RWPE2 (cell line): ENCODE measurements at places on chromosomes 2 and 18.

- H3K27me3 ChIP-seq = peaks cover 34% of the 10 kb centered on the region
- no peaks in the 10 kb centered on the region for H3K4me1 ChIP-seq
- H3K4me3 ChIP-seq = no peak overlapping the region
- H3K36me3 ChIP-seq = no peaks in the 10 kb centered on the region
- no peak for DNase-seq
Observed at GRCh38 chr18:26867471-26867870, 2.0 kb upstream of the AQP4 start.

DNA sequence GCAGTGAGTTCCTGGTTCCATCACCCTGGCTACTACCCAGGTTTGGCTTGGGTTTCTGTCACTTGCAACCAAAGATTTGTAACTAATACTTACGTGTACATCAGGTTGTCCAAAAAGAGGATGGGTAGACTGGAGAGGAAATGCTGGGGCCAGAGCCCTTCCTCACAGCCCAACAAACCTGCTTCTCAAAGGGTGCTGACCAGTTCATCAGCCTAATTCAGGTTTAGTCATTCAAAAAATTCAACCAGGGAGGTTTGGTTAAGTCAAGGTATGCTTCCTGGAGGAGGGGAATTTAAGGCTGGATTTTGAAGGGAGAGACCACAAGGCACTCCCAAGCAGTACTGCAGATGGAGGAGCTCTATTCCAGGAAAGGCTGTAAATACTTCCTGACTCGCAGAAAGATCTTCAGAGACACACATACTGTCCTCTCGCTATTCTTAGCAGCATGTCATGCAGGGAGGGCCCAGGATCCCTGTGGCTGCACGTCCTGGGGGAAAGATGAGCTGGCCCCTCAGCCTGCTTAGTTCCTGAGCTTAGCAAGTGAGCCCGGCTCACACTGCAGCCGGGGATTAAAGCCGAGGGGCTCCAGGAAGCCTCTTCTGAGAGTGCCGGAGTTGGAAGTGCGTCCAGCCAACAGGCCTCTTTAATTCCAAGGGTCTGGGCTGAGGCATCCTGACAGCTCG, 40.0 kb upstream of the BIN1 start:
- H3K27me3 ChIP-seq = no peaks in the 10 kb centered on the region
- H3K27ac ChIP-seq = peak overlapping the region; percentile 98
- H3K36me3 ChIP-seq = no peaks in the 10 kb centered on the region
- no peak for DNase-seq

- H3K27ac ChIP-seq = no peak overlapping the region
- H3K36me3 ChIP-seq = peaks cover 5% of the 10 kb centered on the region; the same call in 1 of the 2 replicates
- H3K4me1 ChIP-seq = no peaks in the 10 kb centered on the region
- no peak overlapping the region for H3K4me3 ChIP-seq
- no peak for DNase-seq
- no peaks in the 10 kb centered on the region for H3K27me3 ChIP-seq
Observed at GRCh38 chr18:23772327-23773024, 83.2 kb downstream of the LAMA3 start.

DNA sequence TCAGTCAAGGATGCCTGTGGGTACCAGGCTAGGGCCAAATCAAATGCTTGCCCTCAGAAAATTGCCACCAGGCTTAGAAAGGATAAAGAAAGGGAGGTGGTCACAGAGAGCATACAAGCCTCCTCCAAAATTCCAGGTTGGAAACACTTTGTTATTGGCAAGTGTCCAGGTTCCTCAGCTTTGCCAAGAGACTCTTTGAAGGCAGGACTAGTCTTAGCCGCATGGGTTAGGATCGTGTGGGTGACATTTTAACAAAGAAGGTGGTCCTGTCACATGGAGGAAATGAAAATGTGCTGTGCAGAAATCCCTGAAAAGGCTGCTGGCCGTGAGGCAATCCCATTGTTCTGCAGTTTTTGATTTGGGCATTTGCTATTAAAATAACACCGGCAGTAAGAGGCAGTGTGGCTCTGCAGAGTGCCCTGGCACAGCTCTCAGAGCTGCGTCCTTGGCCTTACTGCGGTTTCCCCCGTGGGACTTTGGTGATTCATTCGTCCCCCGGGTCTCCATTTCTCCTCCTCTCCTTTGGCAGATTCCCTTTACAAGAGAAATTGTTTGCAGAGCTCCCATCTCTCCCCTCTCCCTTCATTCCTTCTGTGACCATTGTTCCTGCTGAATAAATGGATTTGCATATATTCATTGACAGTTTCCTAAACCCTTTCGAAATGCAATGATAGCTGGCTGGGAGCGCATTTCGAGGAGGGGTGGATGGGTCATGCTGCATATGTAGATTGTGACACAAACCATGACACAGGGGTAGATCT, 187.3 kb downstream of the VAPA start:
- no peaks in the 10 kb centered on the region for H3K27me3 ChIP-seq
- H3K4me3 ChIP-seq = no peak overlapping the region
- H3K27ac ChIP-seq = no peak overlapping the region
- H3K36me3 ChIP-seq = no peaks in the 10 kb centered on the region
- no peak for DNase-seq
- no peaks in the 10 kb centered on the region for H3K4me1 ChIP-seq

GRCh38 chr2:223500709-223501108, 101.5 kb downstream of the SCG2 start:
- H3K27ac ChIP-seq = no peak overlapping the region
- DNase-seq = no peak
- H3K27me3 ChIP-seq = no peaks in the 10 kb centered on the region
- no peaks in the 10 kb centered on the region for H3K36me3 ChIP-seq
- no peaks in the 10 kb centered on the region for H3K4me1 ChIP-seq
- no peak overlapping the region for H3K4me3 ChIP-seq

GRCh38 chr2:105822186-105822585, 77.5 kb downstream of the NCK2 start:
- H3K36me3 ChIP-seq = peaks cover 22% of the 10 kb centered on the region
- no peak overlapping the region for H3K4me3 ChIP-seq
- no peaks in the 10 kb centered on the region for H3K27me3 ChIP-seq
- no peak for DNase-seq

DNA sequence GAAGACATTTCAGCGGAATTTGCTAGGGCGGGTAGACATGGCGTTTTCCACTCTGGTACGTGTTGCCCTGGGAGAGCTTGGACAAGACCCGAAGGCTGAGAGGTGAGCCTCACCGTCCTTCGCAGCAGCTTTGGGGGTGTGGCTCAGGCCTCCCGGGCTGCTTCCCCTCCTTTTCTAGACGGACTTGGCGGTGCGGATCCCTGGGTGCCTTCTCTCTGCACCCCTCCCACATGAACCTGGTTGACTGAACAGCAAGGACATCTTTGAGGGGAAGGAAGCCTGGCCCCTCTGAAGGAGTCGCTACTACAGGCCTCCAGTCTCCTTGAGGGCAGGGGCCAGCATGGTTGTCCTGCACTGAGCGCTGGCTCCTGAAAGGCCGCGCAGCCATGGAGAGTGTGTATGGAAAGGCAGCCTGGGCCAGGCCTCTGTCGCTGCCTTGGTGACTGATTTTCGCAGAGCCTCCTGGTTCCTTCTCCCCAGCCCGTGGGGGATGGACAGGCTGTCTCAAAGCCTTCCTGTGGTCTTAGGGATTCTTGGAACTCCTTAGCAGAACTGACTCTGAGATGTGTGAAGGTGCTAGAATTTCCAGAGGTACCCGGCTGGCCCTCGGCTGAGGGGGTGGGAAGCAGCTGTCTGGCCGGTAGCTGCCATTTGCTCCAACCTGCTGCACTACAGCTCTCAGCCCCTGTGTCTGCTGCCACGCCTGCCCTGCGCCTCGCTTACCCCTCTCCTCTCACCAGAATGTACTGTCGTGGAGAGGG, 9.9 kb downstream of the CNNM4 start:
- H3K4me3 ChIP-seq = no peak overlapping the region
- peaks cover 7% of the 10 kb centered on the region for H3K4me1 ChIP-seq
- H3K27me3 ChIP-seq = no peaks in the 10 kb centered on the region
- H3K36me3 ChIP-seq = no peaks in the 10 kb centered on the region

- no peak overlapping the region for H3K4me3 ChIP-seq
- H3K27ac ChIP-seq = no peak overlapping the region
- DNase-seq = no peak
- no peaks in the 10 kb centered on the region for H3K36me3 ChIP-seq
Observed at GRCh38 chr2:163877316-163877715, 141.5 kb upstream of the FIGN start.

- no peaks in the 10 kb centered on the region for H3K4me1 ChIP-seq
- H3K36me3 ChIP-seq = peaks cover 19% of the 10 kb centered on the region
- DNase-seq = no peak
- peak overlapping the region; percentile 77 for H3K4me3 ChIP-seq
- H3K27ac ChIP-seq = peak overlapping the region; percentile 70
Observed at GRCh38 chr2:47402555-47402804, 476 bp upstream of the MSH2 start.

DNA sequence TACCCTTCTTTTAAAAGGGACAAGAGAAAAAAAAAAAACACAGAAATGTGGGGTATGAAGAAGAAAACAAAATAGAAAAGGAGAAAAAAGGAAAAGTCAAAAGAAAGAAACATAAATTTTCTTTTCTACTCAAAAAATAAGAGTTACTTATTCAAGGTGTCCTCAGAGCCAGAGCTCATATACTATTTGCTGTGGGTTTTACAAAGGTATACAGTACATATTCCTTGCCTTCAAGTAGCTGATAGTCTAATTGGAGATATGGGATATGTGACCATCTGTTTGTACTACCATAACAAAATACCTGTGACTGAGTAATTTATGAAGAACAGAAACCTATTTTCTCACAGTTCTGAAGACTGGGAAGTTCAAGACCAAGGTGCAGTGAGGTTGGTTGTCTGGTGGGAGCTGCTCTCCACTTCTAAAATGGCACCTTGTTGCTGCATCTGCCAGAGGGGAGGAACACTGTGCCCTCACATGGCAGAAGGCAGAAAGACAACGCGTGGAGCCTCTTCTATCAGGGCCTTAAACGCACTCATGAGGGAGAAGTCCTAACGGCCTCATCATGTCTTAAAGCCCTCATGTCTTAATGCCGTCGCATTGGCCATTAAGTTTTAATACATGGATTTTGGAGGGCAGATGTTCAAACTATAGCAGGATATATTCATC, 33.9 kb downstream of the NBAS start:
- H3K27me3 ChIP-seq = no peaks in the 10 kb centered on the region
- no peak overlapping the region for H3K4me3 ChIP-seq
- peaks cover 48% of the 10 kb centered on the region for H3K36me3 ChIP-seq
- no peak overlapping the region for H3K27ac ChIP-seq
- no peaks in the 10 kb centered on the region for H3K4me1 ChIP-seq

- H3K36me3 ChIP-seq = no peaks in the 10 kb centered on the region
- no peaks in the 10 kb centered on the region for H3K27me3 ChIP-seq
- no peak overlapping the region for H3K27ac ChIP-seq
Observed at GRCh38 chr2:233944722-233945121, 27.5 kb downstream of the TRPM8 start.

DNA sequence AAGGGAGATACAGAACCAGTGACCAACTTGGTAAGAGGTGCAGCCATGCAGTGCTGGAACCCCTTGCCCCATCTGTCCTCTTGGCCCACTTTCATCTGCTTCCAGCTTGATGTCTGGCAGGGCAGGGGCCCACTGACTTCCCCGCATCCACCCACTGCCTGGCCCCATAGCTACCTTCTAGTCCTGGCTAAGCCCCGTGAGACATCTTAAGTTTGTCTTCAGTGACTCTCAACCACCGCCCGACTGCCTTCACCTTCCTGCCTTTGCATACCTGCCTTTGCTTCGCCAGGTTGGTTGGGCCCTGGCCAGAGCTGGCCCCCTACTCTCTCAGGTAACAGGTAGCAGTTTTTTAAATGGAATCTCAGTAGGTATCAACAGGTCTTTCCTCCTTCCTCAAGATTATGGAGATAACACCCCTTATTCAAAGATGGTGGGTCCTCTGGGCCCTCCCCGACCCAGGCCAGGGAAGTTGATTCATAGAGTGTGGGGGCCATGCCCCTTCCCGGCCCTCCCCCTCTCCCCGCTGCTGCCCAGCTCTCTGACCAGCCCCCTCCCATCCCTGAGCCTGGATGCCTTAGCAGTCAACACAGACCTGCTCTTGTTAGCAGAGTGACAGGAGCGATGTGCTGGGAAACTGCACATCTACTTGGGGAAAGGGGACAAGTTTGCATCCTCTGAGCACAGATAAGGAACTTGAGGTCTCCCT, 2.8 kb downstream of the ARID5A start:
- no peaks in the 10 kb centered on the region for H3K27me3 ChIP-seq
- H3K27ac ChIP-seq = no peak overlapping the region
- H3K4me1 ChIP-seq = peaks cover 11% of the 10 kb centered on the region
- DNase-seq = no peak
- no peak overlapping the region for H3K4me3 ChIP-seq
- H3K36me3 ChIP-seq = no peaks in the 10 kb centered on the region

- no peaks in the 10 kb centered on the region for H3K27me3 ChIP-seq
- H3K36me3 ChIP-seq = no peaks in the 10 kb centered on the region
- H3K4me1 ChIP-seq = no peaks in the 10 kb centered on the region
- no peak overlapping the region for H3K27ac ChIP-seq
- H3K4me3 ChIP-seq = no peak overlapping the region
Observed at GRCh38 chr2:123732563-123732962, 292.5 kb upstream of the CNTNAP5 start.

- no peaks in the 10 kb centered on the region for H3K36me3 ChIP-seq
- H3K27me3 ChIP-seq = no peaks in the 10 kb centered on the region
- no peak for DNase-seq
- no peaks in the 10 kb centered on the region for H3K4me1 ChIP-seq
- no peak overlapping the region for H3K27ac ChIP-seq
Observed at GRCh38 chr2:29455200-29455860, 340.1 kb downstream of the CLIP4 start.

GRCh38 chr2:181566334-181567032, 90.4 kb downstream of the CERKL start:
- DNase-seq = no peak
- no peak overlapping the region for H3K27ac ChIP-seq
- no peak overlapping the region for H3K4me3 ChIP-seq
- H3K27me3 ChIP-seq = no peaks in the 10 kb centered on the region

GRCh38 chr18:51137026-51137729, 60.3 kb downstream of the MEX3C start:
- H3K4me3 ChIP-seq = no peak overlapping the region
- no peaks in the 10 kb centered on the region for H3K27me3 ChIP-seq
- no peak for DNase-seq
- no peaks in the 10 kb centered on the region for H3K36me3 ChIP-seq
- H3K4me1 ChIP-seq = peaks cover 26% of the 10 kb centered on the region

DNA sequence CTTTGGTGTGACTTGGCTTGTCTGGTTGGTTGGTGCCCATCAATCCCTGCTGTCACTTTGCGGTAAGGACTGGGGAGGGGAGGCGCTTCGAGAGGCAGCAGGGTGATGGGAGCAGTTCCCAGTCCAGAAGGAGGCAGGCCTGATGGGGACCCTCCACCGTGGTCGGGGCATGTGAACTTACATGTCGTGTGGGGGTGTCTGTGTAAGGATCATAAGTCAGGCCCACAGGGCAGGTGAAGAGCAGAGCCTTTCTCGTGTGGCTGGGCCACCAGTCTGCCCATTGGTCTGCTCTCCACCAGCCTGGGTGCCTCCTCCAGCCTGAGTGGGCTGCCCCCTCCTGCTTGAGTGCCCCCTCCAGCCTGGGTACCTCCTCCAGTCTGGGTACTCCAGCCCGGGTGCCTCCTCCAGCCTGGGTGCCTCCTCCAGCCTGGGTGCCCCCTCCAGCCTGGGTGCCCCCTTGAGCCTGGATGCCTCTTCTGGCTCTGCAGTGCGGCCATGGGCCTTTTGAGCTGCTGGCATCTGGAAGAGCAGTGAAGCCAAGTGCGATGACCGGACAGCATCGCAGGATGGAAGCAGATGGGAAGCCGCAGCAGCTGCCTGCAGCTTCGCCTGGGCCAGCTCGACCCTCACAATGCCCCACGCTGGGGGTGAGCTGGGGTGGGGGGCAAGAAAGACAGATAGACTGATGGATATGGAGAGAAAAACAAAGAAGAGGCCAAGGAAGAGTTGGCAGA, 25.0 kb downstream of the ATOH8 start:
- no peak overlapping the region for H3K27ac ChIP-seq
- H3K4me3 ChIP-seq = no peak overlapping the region
- no peaks in the 10 kb centered on the region for H3K36me3 ChIP-seq
- DNase-seq = no peak

- H3K4me1 ChIP-seq = no peaks in the 10 kb centered on the region
- no peaks in the 10 kb centered on the region for H3K27me3 ChIP-seq
- H3K36me3 ChIP-seq = no peaks in the 10 kb centered on the region
- no peak overlapping the region for H3K27ac ChIP-seq
Observed at GRCh38 chr18:43744960-43745745, 467.9 kb upstream of the SYT4 start.
